GM12865 (cell line): ENCODE measurements at places on chromosomes 11 and 22.

- peak; percentile 12 for DNase-seq
These were observed 652.0 kb upstream of the CCDC90B start for GRCh38 chr11:83938148-83938547.

GRCh38 chr22:49180683-49181024 is 647.0 kb downstream of the BRD1 start:
- no peak for DNase-seq

- no peak for DNase-seq
These were observed 1352.8 kb downstream of the BRD1 start for GRCh38 chr22:48474881-48475280.

GRCh38 chr22:49942565-49943404 is 17.8 kb upstream of the PIM3 start:
- DNase-seq, result no peak

DNA sequence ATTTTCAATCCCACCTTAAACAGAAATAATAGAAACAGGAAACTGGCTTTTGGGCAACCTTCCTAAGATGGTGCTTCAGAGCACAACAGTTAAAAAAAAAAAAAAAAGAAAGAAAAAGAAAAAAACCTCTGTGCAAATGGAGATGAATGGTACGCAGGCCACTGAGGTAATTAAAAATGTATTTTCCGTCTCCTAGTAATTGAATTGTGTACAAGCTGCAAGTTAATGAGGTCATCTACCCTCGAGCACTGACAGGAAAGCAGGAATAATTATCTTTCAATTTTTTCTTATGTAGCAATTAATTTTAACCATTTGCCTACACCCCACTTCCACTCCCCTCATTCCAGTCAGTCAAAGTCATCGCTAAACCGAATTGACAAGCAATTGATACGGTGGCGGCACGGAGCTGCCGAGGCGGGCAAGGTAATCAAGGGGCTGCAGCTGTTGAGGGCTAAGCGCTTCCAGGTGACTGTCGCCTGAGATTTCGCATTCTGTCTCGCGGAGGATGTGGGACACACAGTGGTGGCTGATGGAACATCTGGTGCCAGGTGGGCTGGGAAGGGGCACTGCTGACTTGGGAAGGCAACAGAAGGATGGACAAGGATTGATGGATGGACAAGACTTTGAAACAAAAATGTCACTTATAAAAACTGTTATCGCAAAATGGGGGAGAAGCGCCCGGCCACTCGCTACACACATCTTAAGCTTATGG is 109.4 kb downstream of the RCN1 start:
- DNase-seq, result no peak

DNA sequence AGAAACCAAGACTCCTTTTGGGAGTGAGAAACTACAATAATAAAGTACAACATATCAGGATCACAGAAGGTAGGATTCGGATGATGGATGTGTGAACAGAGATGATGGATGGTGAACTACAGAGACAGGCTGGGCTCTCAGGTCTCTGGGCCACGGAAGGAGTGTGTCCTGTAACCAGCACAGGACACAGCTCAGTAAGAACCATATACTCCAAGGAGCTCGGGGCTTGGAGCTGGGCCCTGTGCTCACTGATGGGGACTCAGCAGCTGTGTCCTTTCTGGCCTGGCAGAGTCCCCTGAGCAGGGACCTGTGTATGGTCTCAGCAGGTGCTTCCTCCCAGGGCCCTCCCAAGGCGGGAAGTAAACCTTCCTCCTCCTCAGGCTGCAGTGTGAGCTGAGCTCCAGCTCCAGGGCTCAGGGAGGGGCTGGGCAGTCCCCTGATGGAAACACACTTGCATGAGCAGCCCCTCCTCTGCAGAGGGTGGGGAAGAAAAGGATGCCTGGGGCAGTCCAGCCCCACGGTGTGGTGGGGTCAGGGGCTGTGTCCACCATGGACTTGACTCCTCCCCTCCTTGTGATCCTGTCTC is 39.8 kb upstream of the TOP3B start:
- DNase-seq, result no peak

DNA sequence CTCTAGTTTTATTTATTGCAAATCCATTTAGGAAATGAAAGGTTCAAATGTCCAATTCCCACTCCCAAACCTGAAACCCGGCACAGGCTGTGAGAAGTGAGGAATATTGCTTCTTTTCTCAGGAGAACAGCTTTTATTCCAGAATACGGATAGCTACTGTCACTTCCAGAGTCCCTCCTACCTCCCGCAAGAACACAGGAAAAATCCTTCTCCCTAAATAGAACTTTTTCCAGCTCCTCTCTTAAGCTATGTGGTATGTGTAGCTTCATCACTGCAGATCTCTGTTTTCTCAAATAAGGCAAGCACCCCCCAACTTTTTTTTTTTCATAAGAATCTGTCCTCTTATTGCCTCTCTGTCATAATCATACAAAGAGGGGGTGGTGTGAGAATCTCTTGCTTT is 126.8 kb downstream of the LARGE1 start:
- DNase-seq, result no peak

- DNase-seq, result no peak
These were observed 24.4 kb downstream of the AASDHPPT start for GRCh38 chr11:106101819-106102218.

GRCh38 chr11:45796461-45796861 is 8.5 kb upstream of the SLC35C1 start:
- no peak for DNase-seq
